ENCODE measurements at places on chromosomes 16 and 17.

GRCh38 chr17:12995106-12995895 is 22.5 kb downstream of the ELAC2 start:
- DNase-seq = no peak

- DNase-seq = no peak
These were observed 6.9 kb upstream of the EIF1 start for GRCh38 chr17:41681776-41682175.

- no peak for DNase-seq
These were observed 130.8 kb downstream of the SDK2 start for GRCh38 chr17:73513426-73513825.

DNA sequence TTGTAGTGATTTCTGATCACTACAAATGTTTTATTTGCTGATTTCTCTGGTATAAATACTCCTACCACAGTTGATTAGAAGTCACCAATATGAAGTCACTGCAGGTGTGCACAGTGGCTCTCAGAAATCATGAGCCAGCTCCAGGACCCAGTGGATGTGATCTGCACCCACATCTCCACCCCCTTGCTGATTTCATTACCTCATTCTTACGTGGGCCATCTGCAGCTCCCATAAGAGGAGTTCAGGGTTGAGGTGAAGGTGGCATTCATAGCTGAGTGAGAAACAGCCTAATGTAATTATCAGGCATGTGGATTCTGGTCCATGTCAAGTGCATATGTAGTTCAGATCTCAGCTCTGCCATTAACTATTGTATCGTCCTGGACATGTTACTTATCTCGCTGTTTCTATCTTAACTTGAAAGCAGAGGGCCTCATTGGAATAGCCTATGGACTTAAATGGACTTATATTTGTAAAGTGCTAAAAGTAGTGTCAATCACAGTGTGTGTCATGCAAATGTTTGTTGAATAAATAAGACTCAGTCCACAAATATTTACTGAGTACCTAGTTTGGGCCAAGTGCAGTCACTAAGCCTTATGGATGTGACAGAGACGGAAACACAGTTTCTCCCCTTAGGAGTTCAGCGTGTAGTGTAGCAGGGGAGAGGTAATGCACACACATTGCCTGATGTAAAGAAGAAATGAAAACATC is 40.7 kb upstream of the ZKSCAN2 start:
- no peak for DNase-seq

GRCh38 chr16:30834130-30834740 is 47.2 kb upstream of the ZNF629 start:
- no peak for DNase-seq

GRCh38 chr16:54424043-54424451 is 137.5 kb upstream of the IRX3 start:
- no peak for DNase-seq

DNA sequence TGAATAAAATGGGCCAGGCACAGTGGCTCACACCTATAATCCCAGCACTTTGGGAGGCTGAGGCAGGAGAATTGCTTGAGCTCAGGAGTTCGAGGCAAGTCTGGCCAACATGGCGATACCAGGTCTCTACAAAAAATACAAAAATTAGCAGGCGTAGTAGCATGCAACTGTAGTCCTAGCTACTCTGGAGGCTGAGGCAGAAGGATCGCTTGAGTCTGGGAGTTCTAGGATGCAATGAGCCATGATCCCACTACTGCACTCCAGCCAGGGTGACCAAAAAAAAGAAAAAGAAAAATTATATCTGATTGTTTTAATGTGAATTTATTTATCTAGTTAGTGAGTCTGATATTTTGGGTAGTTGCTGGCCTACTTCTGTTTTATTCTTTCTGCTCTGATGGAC is 7.0 kb downstream of the IL34 start:
- no peak for DNase-seq

- no peak for DNase-seq
These were observed at the start of gene DRC7 for GRCh38 chr16:57694725-57695679. Gene DRC7, plus strand, starts transcription at chr16:57694806. Its CDS starts 3,144 bp downstream, at chr16:57697950.

- DNase-seq = no peak
These were observed 55.0 kb upstream of the RPL38 start for GRCh38 chr17:74148446-74148845.

DNA sequence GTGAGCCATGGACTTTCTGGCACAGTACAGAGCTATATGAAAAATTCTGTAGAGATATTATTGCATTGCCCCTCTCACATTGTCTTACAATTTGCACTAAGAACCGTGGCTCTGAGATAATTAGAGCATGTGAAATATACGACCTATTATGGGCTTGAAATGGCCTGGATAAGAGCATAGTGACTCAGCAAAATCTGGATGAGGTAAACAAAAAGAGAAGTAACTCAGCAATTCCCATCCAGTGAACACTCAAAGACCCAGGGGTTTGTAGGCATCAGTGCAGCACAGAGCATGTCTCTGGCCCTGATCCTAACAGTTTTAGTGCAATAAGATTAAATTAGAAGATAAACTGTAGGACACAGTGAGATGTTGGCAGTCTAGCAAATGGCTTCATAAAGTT is 317.2 kb upstream of the MYOCD start:
- no peak for DNase-seq

- DNase-seq = no peak
These were observed 14.8 kb downstream of the DNAI2 start for GRCh38 chr17:74288785-74289184.

DNA sequence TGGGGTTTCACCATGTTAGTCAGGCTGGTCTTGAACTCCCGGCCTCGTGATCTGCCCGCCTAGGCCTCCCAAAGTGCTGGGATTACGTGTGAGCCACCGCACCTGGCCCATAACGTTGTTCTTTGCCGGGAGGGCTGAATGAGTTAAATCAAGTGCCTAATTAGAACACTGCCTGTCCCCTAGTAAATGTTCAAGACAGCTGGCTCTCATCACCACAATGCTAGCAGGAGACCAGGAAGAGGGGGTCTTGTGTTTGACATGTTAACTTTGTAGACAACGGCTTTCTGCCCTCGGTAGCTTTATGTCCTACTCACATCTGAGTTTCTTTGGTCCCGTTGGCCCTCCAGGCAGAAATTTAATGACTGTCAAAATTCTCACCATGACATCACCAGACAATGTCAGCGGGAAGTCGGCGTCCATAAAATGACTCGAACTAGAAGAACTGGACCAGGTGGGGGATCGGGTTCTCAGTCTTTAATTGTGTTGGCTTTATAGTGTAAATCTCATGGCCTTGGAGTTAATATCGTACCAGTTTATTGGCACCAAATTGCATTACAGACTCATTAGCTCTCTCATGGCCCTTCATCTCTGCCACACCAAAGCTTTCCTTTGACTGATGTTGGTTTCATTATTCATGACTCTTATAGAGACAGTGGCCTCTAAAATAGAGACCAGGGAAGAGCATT is 11.4 kb upstream of the ITPRIPL2 start:
- DNase-seq = no peak

DNA sequence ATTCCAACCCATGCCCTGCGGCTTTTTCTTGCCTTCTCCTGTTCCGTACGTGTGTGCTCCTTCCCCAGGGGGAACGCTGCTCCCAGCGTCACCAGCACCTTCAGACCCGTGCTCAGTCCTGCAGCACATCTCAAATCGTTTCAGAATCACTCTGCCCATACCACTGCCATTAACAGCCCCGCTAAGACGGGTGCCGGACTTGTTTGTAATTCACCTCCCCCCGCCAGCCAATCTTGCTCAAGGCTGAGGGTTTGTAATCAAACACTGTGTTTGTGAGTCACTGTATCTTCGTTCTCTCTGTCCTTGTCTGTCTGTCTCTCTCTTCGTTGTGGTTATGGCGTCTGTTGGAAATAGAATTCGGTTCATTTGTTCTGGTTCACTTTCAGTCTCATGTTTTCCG is 17.3 kb downstream of the CARD14 start:
- peak; percentile 7 for DNase-seq

GRCh38 chr17:51124640-51125503 is 4.2 kb upstream of the SPAG9 start:
- DNase-seq = no peak

- DNase-seq = no peak
These were observed 748 bp upstream of the CMTM3 start for GRCh38 chr16:66603537-66604375.

DNA sequence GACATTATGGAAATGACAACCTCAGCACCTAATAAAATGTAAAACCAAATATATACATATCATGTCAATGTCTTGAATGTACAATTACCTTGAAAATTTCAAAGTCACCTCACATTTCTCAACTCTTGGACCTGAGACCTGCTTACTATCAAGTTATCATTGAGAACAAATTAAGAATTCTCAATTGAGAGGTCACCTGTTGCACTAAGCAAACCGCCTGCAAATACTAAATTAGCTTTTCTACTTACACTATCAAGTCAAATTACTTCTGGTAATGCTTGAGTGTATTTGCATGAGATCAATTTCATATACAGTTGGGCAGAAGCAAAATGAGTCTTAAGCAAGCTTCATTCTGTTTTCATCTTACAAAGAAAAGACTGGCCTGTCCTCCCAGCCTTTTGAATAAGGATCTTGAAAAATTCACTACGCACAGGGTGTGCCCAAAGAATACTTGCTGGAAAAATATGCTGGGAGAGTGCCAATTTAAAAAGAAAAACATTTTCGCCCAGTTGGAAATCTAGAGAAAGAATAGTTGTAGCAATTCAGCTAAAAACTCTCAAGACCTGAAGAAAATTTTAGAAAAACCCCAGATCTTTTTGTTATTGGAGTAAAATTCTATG is 35.7 kb downstream of the KANSL1 start:
- DNase-seq = no peak

GRCh38 chr16:89013111-89013510 is 36.1 kb upstream of the CBFA2T3 start:
- DNase-seq = no peak

DNA sequence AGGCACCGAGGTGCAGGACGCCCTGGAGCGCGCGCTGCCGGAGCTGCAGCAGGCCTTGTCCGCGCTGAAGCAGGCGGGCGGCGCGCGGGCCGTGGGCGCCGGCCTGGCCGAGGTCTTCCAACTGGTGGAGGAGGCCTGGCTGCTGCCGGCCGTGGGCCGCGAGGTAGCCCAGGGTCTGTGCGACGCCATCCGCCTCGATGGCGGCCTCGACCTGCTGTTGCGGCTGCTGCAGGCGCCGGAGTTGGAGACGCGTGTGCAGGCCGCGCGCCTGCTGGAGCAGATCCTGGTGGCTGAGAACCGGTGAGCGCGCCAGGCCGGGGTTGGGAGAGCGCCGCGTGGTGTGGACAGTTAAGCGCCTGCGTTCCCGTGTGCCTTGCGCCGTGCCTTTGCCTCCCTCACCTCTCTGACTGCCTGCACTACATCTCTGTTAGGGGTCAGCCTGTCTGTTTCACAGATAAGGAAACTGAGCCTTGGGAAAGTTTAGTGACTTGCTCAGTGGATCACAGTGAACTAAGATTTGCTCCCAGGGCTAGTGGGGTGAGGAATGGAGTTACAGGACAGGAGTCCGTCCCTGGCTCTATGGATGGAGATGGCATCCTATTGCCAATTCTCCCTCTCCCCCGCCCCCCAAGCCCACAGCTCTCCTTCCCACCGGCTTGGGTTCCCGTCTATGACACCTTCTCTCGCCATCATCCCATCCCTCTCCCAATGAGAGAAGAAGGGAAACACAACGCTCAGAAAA is 880 bp downstream of the SARM1 start:
- DNase-seq = no peak

DNA sequence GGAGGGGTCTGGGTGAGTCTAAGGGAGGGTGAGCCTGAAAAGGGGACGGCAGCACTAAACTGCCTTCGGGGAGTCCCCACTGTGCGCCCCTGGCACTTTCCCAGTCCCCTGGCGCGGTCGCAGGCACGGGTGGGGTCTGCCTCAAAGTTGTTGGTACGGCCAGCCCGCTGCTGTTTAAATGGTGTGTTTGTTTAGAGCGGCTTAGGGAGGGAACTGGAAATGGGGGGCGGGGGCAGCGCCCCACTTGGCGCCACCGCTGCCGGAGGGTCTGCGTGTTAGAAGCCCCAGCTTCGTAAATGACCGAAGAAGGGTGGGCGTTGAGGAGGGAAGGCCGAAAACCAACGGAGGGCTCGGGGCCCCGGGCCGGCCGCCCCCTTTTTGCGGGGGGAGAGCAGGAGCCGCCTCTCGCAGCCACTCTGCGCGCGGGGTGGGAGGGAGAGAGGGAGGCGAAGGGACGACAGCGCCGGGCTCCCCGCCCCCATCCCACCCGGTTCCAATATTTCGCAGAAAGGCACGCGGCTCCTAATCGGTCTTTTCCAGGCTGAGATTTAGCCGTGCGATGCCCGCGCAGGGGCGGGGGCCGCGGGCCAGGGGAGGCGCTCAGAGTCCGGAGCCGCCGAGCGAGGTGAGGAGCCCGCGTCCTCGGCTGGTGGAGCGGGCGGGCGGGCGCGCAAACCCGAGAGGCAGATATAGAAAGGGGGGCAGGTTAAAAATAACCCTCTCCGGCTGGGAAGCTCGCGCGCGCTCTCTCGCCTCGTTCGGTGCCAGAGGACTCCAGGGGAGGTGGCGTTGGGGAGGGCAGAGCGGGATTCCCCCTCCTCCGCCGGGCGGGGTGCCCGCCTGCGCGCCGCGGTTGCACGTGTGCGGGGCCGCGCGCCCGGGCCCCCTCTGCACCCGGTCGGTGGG is 54.9 kb downstream of the SREBF1 start:
- DNase-seq = no peak

GRCh38 chr17:73311781-73312641 is at the start of gene CDC42EP4:
Gene CDC42EP4, minus strand, starts transcription at chr17:73312001. Its CDS starts 25,501 bp downstream, at chr17:73286500.
- peak; percentile 62 for DNase-seq

- no peak for DNase-seq
These were observed 30.4 kb downstream of the LITAF start for GRCh38 chr16:11556214-11556819.

- peak; percentile 87 for DNase-seq
These were observed 42.5 kb downstream of the GOSR1 start for GRCh38 chr17:30519707-30520106.

DNA sequence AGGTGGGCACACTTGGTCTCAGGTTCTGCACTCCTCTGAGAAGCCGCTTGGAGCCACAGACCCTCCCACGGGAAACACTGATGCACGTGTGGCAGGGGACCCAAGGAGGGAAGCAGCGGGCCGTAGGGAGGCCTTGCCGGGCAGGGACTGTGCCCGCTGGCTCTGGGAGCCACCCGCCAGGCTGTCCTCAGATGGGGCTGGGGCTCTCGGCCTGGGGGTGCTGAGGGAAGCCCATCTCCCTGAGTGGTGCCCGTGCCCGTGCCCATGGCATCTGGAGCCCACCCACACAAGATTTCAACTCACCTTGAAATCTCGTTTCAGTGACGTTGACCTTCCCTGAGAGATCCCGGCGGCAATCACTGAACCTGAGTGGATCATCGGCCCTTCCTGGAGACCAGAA is 12.6 kb upstream of the CCDC154 start:
- no peak for DNase-seq

DNA sequence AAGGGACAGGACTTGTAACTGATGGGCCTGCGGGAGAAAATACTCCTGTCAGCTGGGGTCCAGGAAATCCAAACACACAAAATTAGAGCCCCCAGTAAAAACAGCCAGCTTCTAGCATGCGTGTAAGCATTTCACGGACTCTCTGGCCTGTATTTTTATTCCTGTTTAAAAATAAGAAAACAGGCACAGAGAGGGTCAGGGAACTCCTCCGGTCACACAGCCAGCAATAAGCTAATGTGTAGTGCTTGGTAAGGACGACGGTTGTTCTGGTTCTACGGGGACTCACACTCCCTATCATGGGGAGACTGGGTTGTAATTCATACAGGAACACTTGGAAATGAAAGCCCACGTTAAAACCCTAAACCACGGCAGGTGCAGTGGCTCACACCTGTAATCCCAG is 1.5 kb upstream of the TCF25 start:
- DNase-seq = no peak

- DNase-seq = no peak
These were observed 249.5 kb downstream of the CA10 start for GRCh38 chr17:51908841-51909537.

- DNase-seq = peak; percentile 81
These were observed 171.7 kb downstream of the ZFHX3 start for GRCh38 chr16:72876221-72876620.

All from AG09309 (cell line).